ENCODE measurements at places on chromosomes 12 and 14.

- DNase-seq: no peak
Measured at GRCh38 chr12:101642115-101643067, 47.6 kb downstream of the MYBPC1 start.

DNA sequence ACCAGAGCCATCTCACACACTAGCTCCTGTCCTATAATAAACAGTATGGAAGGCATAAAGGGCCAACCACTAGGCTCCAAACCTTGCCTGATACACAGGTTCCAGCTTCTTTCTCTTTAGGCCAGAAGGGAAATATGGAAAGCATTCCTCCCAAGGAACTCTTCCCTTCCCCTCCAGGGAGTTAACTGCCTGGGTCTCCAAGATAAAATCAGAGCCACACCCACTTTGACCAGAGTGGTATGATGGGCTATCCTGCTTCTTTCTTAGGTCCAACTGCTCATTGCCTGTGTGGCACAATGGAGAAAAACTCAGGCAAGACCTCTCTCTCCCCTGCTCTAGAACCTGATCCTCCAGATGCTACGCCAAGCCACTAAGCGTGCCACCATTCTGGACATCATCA lies 2.1 kb downstream of the TSSK4 start:
- no peak for DNase-seq

DNA sequence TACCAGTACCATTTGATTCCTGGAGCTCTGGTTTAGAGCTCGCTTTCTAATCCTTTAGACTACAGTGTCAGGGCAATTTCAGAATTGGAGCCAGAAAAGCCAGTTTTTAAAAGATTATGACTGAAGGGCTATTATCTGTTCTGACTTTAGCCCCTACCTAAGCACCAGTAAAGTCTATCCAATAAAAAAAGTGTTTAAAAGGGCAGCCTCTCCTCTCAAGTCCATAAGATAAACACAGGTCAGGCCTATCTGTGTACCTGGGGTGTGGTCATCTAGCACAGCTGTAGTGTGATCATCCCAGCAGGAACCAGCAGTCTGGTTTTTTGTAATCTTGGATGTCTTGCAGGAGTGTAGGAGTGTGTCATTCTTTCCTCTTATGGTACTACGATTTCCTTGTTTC lies 6.6 kb downstream of the APPL2 start:
- no peak for DNase-seq

GRCh38 chr12:116002890-116003536 lies 274.5 kb downstream of the MED13L start:
- DNase-seq: no peak

DNA sequence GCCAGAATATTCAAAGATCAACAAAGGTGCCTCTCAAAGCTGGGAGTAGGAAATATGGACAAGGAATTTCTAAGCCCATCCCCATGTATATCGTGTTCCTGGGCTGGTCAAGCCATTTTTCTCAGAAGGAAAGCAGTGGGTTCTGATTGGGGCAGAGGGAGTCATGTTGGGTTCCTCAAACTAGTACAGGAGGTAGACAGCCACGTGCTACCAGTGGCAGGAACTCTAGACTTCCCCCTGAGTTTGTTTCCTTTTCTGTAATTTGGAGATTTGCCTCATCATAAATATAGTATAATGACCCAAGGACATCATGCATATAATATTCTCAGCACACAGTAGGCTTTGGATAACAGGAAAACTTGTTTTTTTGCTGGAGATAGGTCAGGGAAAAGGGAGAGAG lies 16.4 kb upstream of the PLEKHH1 start:
- DNase-seq: no peak

DNA sequence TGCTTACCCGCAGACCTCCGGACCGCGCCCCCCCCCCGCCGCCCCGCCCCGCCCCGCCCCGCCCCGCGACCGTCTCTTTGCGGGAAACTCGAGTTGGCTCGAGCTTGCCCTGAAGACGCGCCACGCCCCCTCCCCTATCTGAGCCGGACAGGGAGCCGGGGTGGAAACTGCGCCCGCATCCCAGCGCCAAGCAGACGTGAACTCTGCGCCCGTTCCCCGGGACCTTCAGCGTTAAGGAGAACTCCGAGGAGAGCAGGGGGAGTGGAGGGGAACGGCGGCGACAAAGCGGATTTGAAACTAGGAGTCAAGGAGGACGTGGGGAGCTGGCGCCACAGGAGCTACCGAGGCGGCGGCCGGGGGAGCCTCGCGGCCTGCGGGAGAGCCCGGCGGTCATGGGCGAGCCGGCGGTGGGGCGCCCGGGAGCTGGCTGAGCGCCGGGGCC lies at the start of gene KCNK13:
KCNK13 (plus strand) TSS at position 310 of the 442 bp plus-strand sequence. CDS start 212 bp downstream, outside the sequence.
- DNase-seq: no peak

All from amniotic stem cell (primary cell).